ENCODE measurements at places on chromosomes 1 and 21. TPM values are rescaled to one million over a fixed set of nuclear protein-coding genes. Genes with fewer than 3 reads are reported as not detected.

AMY1C gene
- not detected for total RNA-seq

TMEM9 gene
- total RNA-seq: 30.2 TPM

MROH9 gene
- not detected for total RNA-seq

LCE1C gene
- total RNA-seq: not detected

MCOLN3 gene
- total RNA-seq: 0.74 TPM

TCHH gene
- total RNA-seq: not detected

CAMSAP2 gene
- total RNA-seq: 1.3 TPM

SELL gene
- 211 TPM for total RNA-seq

PHLDA3 gene
- 25.6 TPM for total RNA-seq

KCNT2 gene
- not detected for total RNA-seq

OPRD1 gene
- total RNA-seq: not detected

MNDA gene
- not detected for total RNA-seq

GRCh38 chr1:156766298-156767100 lies 836 bp upstream of the PRCC start:
- no peaks in the 10 kb centered on the region for H3K27me3 ChIP-seq
- peak; percentile 22 for DNase-seq
- H3K4me3 ChIP-seq: no peak overlapping the region
- H3K27ac ChIP-seq: peak overlapping the region; percentile 26

DNA sequence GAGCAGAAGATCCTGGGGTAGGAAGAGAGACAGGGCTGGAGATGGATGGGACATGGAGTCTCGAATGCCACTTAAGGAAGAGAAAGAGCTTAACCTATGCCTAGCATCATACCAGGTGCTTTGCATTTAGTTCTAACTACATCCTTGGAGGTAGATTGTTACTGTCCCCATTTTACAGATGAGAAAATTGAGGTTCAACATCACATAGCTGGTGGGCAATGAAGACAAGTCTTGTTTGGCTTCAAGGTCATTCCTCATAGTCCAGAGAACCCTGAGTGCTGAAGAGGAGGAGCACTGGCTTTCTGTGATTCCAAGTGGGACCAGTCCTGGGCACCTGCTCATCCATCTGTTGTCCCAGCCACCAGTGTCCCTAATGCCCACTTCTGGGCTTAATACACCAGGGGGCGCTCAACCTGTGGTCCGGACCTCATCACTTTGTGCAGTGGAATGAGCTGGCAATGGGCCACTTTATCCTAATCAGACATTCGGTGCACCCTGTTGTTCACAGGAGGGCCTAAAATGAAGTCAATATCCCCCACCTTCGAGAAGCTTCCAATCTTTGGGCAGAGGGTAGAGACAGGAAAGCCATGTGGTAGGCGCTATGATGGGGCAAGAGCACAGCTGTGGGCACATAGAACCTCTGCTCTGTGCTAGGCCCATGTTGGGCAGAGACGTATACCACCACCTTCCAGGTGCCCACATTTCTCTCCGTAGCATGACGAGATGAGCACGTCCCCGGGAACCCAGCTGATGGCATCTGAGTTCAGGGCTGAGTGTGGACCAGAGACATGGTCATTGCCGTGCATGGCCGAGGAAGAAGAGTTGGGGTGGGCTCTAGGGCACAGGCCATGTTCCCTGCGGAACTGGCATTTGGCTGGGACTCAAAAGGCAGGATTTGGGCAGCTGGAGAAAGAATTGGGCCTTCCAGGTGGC lies 9.2 kb downstream of the RPS6KA1 start:
- peak; percentile 52 for DNase-seq
- H3K27ac ChIP-seq: peak overlapping the region; percentile 11
- H3K4me1 ChIP-seq: peaks cover 74% of the 10 kb centered on the region
- H3K4me3 ChIP-seq: peak overlapping the region; percentile 31

- peak overlapping the region; percentile 83 for H3K27ac ChIP-seq
- H3K4me3 ChIP-seq: no peak overlapping the region
- H3K27me3 ChIP-seq: no peaks in the 10 kb centered on the region
- H3K4me1 ChIP-seq: no peaks in the 10 kb centered on the region
- no peak for DNase-seq
- peaks cover 21% of the 10 kb centered on the region for H3K36me3 ChIP-seq
Observed at GRCh38 chr1:42713293-42713692, 26.7 kb downstream of the CLDN19 start.

DNA sequence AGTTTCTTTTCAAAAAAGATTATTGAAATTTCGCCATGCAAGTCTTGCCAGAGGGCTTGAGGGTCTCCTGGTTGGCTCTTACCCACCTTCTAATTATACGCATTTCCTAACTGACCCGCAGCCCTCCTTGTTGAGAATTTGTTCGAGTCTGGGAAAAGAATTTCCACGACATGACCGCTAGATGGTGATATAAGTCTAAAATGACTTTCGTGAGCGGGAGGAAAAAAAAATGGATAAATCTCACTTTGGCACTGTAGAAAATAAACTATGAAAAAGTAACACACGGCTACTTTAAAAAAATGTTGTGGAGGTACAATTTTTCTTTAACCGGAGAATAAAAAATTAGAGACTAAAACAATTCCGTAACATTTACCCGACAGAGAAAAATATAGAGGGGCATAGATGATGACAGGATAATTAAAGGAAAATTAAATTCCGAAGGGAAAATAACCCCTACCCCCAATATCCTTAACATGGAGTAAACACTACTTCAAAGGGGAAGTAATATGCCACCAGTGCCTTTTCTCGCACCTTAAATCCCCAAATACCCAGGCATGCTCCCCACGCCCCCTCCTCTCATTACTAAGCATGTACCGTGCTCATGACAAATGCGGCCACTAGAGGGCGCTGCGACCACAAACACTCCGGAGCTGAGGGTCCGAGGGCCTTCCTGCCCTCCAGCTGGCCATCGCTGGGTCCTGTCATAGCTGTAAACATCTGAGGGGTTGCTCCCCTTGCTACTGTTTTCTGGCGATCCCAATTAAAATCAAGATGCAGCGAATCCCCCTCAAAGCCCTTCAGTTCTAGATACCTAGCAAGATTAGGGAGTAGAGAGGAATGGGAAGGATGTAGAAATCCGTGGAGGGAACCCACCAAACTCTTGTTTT lies 266.9 kb downstream of the ASTN1 start:
- peak; percentile 32 for DNase-seq
- no peak overlapping the region for H3K27ac ChIP-seq
- no peaks in the 10 kb centered on the region for H3K36me3 ChIP-seq
- peaks cover 7% of the 10 kb centered on the region for H3K27me3 ChIP-seq

DNA sequence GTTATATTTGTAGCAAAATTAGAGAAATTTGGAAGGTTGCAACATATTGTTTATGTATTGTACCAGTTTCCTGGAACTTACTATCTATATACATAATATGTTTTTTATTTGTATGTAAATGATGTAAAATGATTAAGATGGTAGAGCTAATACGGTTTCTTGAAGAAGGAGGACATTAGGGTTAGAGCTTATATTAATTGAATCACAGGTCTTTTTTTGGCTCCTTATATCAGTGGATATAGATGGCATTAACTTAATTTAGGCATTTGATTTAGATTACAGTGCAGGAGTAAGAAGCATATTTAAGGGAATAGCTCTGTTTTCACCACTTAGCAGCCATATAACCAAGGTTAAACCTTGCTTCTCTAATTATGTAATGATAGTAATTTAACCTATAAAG lies 357.7 kb downstream of the USP25 start:
- H3K4me1 ChIP-seq: no peaks in the 10 kb centered on the region
- no peak for DNase-seq
- no peaks in the 10 kb centered on the region for H3K27me3 ChIP-seq
- H3K27ac ChIP-seq: no peak overlapping the region

DNA sequence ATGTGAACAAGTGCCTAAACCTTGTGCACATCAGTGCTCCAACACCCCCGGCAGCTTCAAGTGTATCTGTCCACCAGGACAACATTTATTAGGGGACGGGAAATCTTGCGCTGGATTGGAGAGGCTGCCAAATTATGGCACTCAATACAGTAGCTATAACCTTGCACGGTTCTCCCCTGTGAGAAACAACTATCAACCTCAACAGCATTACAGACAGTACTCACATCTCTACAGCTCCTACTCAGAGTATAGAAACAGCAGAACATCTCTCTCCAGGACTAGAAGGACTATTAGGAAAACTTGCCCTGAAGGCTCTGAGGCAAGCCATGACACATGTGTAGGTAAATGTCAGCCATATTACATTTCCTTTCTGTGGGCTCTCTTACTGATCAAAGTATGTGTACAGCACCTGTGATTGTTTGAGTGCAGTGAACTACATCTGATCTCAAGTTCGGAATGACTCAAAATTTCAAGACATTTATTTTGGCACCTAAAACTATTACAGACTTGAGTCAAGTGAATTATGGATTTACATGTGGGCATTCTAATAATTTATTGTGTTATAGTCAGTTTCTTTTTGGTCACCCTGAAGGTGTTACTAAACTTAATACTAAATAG lies 196.5 kb downstream of the TPR start:
- no peak for DNase-seq
- H3K27me3 ChIP-seq: peaks cover 49% of the 10 kb centered on the region
- no peak overlapping the region for H3K4me3 ChIP-seq
- peaks cover 5% of the 10 kb centered on the region for H3K4me1 ChIP-seq
- no peaks in the 10 kb centered on the region for H3K36me3 ChIP-seq
- H3K27ac ChIP-seq: no peak overlapping the region

DNA sequence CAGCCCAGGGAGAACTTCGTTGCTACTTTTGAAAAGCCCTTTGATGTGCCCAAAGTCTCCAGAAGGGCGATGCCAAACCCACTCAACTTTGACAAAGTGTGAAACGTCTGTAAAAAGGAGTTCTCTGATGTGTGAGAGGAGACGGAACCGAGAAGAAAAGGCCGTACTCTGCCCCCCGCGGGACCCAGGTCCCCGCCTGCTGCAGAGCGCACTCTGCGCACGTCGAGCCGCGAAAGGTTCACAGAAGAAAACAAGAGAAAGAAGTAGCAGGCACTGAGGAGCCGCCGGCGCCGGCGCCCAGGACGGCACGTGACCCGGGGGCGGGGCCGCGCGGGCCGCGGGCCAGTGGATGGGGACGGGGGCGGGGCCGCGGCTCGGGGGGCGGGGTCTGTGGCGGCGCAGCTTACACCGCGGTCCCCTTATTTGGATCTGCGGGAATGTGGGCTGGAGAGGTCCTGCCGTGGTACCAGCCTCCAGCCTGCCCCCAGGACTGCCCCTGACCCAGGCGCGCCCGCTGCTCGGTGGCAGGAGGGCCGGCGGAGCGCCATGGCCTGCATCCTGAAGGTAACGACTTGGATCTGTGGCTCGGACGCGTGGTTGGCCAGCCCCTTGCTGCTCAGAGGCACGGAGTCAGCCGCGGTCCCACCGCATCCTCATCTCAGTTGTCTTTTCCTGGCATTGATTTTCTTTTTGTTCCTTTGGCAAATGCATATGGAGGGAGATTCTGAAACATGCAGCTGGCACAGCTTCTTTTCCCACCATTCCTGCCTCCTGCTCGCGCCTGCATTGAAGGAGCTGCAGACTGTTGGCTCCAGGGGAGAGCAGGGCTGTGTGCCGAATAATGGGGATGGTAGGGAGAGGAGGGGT lies at the start of gene ST6GALNAC3:
Gene ST6GALNAC3 (plus strand): TSS at position 426 of the 867 bp plus-strand sequence.
- DNase-seq: peak; percentile 77
- peak within 1 kb of the TSS; percentile 25 for H3K27ac ChIP-seq
- peak within 1 kb of the TSS; percentile 97 for H3K4me3 ChIP-seq
- peaks cover 8% of the 10 kb centered on the region for H3K27me3 ChIP-seq
- peaks cover 19% of the 10 kb centered on the region for H3K4me1 ChIP-seq

GRCh38 chr21:44567481-44568171 lies 5.9 kb upstream of the KRTAP10-4 start:
- no peak overlapping the region for H3K27ac ChIP-seq
- H3K4me1 ChIP-seq: peaks cover 14% of the 10 kb centered on the region
- H3K4me3 ChIP-seq: no peak overlapping the region
- no peak for DNase-seq
- H3K36me3 ChIP-seq: no peaks in the 10 kb centered on the region

- peaks cover 2% of the 10 kb centered on the region for H3K36me3 ChIP-seq
- DNase-seq: no peak
- peaks cover 47% of the 10 kb centered on the region for H3K4me1 ChIP-seq
- H3K27ac ChIP-seq: no peak overlapping the region
- H3K27me3 ChIP-seq: no peaks in the 10 kb centered on the region
Observed at GRCh38 chr1:157147906-157148700, 9.9 kb upstream of the ETV3 start.

GRCh38 chr21:28550057-28550825 lies 442.4 kb downstream of the LTN1 start:
- no peaks in the 10 kb centered on the region for H3K4me1 ChIP-seq
- H3K27me3 ChIP-seq: no peaks in the 10 kb centered on the region
- H3K27ac ChIP-seq: no peak overlapping the region
- H3K4me3 ChIP-seq: no peak overlapping the region
- no peak for DNase-seq
- no peaks in the 10 kb centered on the region for H3K36me3 ChIP-seq

GRCh38 chr1:10862743-10863335 lies 66.4 kb upstream of the CASZ1 start:
- no peak for DNase-seq
- H3K27me3 ChIP-seq: peaks cover 63% of the 10 kb centered on the region
- no peak overlapping the region for H3K4me3 ChIP-seq
- no peaks in the 10 kb centered on the region for H3K36me3 ChIP-seq
- H3K4me1 ChIP-seq: peaks cover 6% of the 10 kb centered on the region

- peaks cover 5% of the 10 kb centered on the region for H3K4me1 ChIP-seq
- no peaks in the 10 kb centered on the region for H3K27me3 ChIP-seq
- H3K27ac ChIP-seq: no peak overlapping the region
- no peaks in the 10 kb centered on the region for H3K36me3 ChIP-seq
- DNase-seq: no peak
Observed at GRCh38 chr1:83641796-83642443, 357.0 kb downstream of the TTLL7 start.

GRCh38 chr1:205598841-205599668 lies 32.8 kb downstream of the ELK4 start:
- H3K4me1 ChIP-seq: peaks cover 36% of the 10 kb centered on the region
- H3K27me3 ChIP-seq: no peaks in the 10 kb centered on the region
- no peak overlapping the region for H3K4me3 ChIP-seq
- H3K36me3 ChIP-seq: peaks cover 1% of the 10 kb centered on the region

- no peak overlapping the region for H3K4me3 ChIP-seq
- H3K36me3 ChIP-seq: no peaks in the 10 kb centered on the region
- H3K4me1 ChIP-seq: no peaks in the 10 kb centered on the region
- peaks cover 6% of the 10 kb centered on the region for H3K27me3 ChIP-seq
- H3K27ac ChIP-seq: no peak overlapping the region
- no peak for DNase-seq
Observed at GRCh38 chr1:178564783-178565180, 51.9 kb downstream of the TEX35 start.

DNA sequence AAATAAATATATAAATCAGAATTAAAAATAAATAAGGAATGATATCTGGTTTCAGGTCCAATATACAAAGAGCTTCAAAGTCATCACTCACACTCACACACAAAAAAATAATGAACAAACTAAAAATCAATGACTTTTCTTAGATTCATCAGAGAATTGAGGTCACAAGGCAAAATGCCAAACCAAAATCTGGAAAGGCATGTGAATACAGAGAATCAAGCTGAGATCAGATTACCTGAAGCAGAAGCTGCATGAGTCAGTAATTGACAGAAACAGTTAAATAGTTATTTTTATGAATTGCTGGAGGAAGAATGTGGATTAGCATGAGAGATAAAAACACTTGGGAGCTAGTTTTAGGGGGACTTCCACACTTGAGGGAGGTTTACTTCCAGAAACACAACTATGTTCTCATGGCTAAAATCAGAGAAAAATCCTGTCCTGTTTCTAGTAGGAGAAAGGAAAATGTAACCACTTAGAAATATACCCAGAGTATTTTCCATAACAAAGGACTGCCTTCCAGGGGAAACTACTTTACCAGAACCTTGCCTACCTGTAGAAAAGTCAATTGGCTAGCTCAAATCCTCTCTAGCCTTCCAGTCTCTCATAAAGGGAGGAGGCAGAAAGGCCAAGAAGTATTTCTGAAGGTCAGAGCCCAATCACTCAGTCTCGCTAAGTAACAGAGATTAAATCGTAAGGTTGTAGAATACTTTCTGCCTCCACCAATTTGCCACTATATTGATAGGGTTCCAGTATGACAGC lies 536.6 kb upstream of the NR5A2 start:
- H3K36me3 ChIP-seq: peaks cover 7% of the 10 kb centered on the region
- no peak for DNase-seq
- no peaks in the 10 kb centered on the region for H3K27me3 ChIP-seq
- H3K4me3 ChIP-seq: no peak overlapping the region
- no peak overlapping the region for H3K27ac ChIP-seq

Measured in activated T-cell treated with anti-CD3 and anti-CD28 coated beads, Interleukin-2, amount 50 U/mL, for 72 hours (primary cell).